ENCODE measurements at places on chromosomes 7 and 10.

GRCh38 chr10:102970562-102971340 is 52.7 kb downstream of the CNNM2 start:
- H3K4me1 ChIP-seq: no peaks in the 10 kb centered on the region
- H3K27me3 ChIP-seq: no peaks in the 10 kb centered on the region
- H3K4me3 ChIP-seq: no peak overlapping the region
- no peak overlapping the region for H3K27ac ChIP-seq

GRCh38 chr10:75405598-75406461 is 4.3 kb upstream of the ZNF503 start:
- H3K4me1 ChIP-seq: peaks cover 29% of the 10 kb centered on the region
- DNase-seq: no peak
- H3K36me3 ChIP-seq: no peaks in the 10 kb centered on the region
- H3K4me3 ChIP-seq: no peak overlapping the region

DNA sequence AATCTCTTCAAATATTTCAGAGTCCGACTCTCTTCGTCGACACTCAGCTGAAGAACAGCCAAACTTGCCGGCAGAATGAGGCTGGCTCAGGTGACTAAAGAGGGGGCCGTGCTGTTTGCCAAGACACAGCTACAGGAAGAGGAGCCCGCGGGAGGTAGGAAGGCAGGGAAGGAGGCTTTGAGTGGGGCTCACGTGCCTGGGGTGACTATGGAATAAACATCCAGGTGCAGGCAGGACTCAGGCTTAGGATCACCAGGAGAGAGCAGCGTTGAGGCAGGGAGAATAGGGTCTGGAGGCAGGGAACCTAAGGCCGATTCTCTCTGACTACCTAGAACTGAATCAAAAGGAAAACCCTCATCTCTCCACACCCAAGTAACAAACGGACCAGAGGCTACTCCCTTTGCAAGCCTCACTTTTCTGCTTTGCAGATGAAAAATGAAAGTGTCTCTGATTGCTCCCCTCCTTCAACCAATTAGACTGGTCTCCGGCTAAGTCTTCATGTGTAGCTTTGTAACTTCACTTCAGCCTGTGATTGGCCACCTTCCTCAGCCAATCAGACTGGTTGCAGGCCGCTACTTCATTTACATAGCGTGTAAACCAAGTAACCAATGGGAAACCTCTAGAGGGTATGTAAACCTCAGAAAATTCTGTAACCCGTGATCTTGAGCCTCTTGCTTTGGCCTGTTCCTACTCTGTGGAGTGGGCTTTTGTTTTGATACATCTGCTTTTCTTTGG is 19.7 kb upstream of the BNIP3 start:
- no peak overlapping the region for H3K4me3 ChIP-seq
- no peaks in the 10 kb centered on the region for H3K36me3 ChIP-seq
- no peaks in the 10 kb centered on the region for H3K27me3 ChIP-seq

DNA sequence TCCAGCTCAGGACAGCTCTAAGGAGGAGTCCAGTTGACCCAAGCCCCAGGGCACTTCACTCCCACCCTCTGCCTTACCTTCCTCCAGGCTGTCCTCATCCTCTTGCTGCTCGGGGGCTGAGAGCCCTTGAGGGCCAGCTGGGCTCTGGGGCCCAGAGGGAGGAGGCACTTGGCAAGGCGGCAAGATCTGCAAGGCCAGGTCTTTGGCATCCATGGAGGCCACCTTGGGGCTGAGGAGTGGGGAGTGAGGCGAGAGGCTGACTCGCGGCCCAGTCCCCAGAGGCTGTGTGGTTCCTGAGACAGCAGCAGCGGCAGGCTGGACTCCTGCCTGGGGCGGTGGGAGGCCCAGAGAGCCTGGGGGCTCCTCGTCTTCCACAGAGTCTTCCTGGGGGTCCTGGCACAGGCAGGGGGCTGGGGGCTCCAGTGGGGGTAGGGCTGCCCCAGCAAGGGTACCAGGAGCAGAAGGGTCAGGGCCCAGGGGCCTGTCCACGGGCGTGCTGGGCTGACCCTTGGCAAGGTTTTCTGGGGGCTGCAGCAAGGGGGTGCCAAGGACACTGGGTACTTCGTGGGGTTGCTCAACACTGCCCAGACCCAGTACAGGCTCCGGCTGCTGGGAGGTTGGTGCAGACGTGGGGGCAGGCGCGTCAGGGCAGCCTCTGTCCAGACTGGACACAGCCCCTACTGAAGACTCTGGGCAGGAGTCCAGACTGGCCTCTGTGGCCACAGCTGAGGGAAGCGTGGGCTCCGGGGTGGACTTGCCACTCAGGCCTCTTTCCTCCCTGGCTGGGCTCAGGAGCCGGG is 6.5 kb downstream of the NACAD start:
- H3K4me3 ChIP-seq: no peak overlapping the region
- no peaks in the 10 kb centered on the region for H3K27me3 ChIP-seq
- H3K27ac ChIP-seq: no peak overlapping the region
- no peaks in the 10 kb centered on the region for H3K4me1 ChIP-seq

DNA sequence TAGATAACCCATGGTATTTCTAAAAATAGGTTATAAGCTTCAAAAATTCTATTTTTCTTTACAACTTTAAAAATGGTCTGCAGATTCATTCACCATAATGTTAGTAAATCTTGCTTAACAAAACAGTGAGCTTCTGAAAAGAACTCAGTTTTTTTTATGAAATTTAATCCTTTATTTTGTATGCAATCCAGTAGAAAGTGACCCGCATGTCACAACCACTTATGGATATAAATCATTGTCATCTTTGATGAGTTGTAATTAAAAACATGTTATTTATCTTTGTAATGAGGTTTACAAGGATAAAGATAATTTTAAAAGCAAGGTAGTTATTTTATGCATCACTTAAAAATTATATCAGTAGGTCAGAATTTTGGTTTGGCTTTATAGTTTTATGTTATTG is 173.5 kb upstream of the SEMA3A start:
- H3K27me3 ChIP-seq: no peaks in the 10 kb centered on the region
- no peaks in the 10 kb centered on the region for H3K36me3 ChIP-seq
- DNase-seq: no peak
- no peaks in the 10 kb centered on the region for H3K4me1 ChIP-seq
- H3K27ac ChIP-seq: no peak overlapping the region

GRCh38 chr7:108697254-108697653 is 127.6 kb downstream of the DNAJB9 start:
- DNase-seq: no peak
- no peaks in the 10 kb centered on the region for H3K4me1 ChIP-seq
- H3K4me3 ChIP-seq: no peak overlapping the region
- no peak overlapping the region for H3K27ac ChIP-seq

DNA sequence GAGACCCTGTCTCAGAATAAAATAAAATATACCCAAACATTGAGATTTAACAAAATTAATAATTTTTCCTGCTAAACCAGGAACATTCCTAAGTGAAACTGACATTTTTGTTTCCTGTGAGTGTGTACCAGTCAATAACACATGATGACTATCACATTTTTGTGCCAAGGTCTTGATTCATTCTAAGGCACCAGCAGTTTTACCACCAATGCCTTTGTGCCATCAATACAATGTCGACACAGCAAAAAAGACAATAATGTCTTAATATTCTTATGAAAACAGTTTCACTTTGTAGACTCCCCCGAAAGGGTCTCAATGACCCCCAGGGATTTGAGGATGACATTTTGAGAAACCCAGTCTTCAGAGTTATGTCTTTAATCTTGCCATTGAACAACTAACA is 7.2 kb upstream of the CADPS2 start:
- no peak overlapping the region for H3K27ac ChIP-seq
- no peak overlapping the region for H3K4me3 ChIP-seq
- H3K27me3 ChIP-seq: no peaks in the 10 kb centered on the region

- no peaks in the 10 kb centered on the region for H3K36me3 ChIP-seq
- H3K4me1 ChIP-seq: no peaks in the 10 kb centered on the region
- DNase-seq: no peak
- H3K27me3 ChIP-seq: no peaks in the 10 kb centered on the region
- no peak overlapping the region for H3K4me3 ChIP-seq
These were observed 133.8 kb upstream of the AGR3 start for GRCh38 chr7:17015598-17016031.

Data from effector memory CD4-positive, alpha-beta T cell (primary cell).